ENCODE measurements at places on chromosomes 1 and 21.
A peak's percentile ranks its signal among the peaks of the same experiment; 100 is the strongest.

GRCh38 chr1:39332828-39333227 is 128.3 kb downstream of the MACF1 start:
- DNase-seq = no peak

DNA sequence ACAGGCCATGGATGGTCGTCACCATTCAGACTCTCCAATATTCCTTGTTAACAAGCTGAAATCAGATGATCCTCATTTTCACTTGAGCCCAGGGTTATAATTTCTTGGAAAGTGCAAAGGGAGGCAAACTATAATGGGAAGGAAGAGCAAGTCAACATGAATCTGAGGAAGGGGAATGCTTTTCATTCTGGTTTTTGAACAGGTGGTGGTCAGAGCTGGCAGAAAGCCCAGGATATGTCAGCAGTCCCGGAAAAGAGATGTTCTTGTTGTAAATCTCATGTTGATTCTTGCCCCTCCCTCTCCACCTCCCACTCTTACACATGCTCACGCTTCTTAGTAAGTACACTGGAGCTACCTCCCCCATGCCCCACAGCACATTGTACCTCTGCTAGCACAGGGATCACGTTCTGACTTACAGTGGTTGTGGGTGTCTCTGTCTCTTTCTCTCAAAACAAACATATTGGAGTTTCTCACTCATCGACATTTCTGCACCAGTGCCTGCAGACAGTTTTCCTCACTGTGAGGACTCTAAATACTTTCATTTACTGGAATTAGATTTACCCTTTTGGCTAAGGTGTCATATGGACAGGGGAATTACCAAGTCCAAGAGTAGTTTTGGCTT is 77.6 kb downstream of the XCL2 start:
- DNase-seq = peak; percentile 44

- DNase-seq = no peak
Measured at GRCh38 chr21:45361033-45361997, 43.6 kb upstream of the COL18A1 start.

DNA sequence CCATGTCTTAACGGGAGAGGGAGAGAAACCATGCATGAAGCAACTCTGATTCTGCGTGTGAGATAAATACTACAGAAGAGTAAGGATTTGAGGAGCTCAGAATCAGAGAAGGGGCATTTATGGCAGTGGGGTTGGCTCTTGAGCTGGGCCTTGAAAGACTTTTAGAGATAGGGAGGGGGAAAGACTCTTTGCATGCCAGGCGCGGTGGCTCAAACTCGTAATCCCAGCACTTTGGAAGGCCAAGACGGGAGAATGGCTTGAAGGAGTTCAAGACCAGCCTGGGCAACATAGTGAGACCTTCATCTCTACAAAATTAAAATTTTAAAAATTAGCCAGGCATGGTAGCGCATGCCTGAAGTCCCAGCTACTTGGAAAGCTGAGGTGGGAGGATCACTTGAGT is 672 bp downstream of the ARMH1 start:
- no peak for DNase-seq

DNA sequence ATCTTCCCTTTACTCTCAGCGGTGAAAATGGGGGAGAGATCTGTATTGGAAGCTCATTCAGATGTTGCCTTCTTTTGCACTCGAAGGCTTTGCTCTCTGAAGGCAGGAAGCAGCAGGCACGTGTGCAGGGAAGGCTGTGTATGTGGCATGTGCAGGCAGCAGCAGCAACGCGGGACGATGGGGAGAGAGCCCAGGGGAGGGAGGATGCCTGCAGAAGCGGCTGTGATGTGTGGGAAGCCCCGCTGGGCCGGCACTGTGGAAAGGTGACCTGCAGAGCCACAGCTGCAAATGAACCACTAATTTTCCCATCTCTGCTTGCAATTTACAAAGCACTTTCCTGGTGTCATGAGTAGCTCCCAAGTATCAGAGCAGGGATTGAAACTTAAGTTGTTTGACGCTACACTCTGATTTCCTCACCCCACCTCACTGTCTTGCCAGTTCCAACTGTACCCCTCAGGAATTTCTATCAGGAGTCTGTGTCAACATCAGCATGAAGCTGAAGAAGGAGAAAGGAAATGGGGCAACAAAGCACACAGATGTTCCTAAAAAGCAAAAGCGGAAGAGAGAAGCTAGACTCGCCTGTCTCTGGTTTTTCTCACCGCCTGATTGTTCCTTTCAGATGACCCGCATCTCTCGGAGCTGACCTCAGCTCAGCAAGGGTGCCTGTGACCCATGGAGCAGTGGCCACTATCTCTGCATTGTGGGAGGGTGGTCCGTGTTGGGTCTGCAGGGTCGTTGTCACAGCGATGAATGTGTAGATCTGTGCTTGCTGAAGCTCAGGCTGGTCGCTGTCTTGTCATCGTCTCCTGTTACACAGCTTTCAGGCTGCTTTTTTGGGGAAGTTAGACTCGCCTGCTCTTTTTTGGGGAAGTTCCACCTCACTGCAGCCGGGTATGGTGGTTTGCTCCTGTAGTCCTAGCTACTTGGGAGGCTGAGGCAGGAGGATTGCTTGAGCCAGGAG is 156.1 kb downstream of the KIF26B start:
- no peak for DNase-seq

DNA sequence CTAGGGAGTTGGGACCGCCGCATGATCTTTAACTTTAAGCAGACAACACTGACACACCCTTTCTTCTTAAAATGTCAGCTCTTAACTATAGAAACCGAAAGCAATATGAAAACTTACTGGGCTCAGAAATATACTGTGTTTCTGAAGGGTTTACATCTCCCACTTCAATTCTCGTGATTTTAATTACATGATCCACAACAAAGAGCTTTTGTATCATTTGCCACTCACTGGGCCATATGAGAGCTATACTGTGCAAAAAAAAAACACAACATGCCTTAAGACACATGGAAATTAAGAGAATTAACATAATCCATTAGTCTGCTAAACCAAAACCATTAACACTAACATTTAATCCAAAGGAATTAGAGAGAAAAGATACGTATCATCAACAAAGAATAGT is 35.0 kb upstream of the RAP1GAP start:
- no peak for DNase-seq

- DNase-seq = no peak
Measured at GRCh38 chr1:51119331-51119730, 17.3 kb downstream of the C1orf185 start.

GRCh38 chr1:66311092-66311491 is 222.9 kb upstream of the SGIP1 start:
- DNase-seq = no peak
